ENCODE measurements at places on chromosomes 6 and 20. TPM values are rescaled to one million over a fixed set of nuclear protein-coding genes. Genes with fewer than 3 reads are reported as not detected.

- no peak for DNase-seq
Observed at GRCh38 chr6:170075659-170076223, 215.1 kb downstream of the DLL1 start.

- no peak for DNase-seq
Observed at GRCh38 chr6:111573892-111574797, 31.5 kb downstream of the TRAF3IP2 start.

RPRD1B gene
- 42.7 TPM for total RNA-seq

DNA sequence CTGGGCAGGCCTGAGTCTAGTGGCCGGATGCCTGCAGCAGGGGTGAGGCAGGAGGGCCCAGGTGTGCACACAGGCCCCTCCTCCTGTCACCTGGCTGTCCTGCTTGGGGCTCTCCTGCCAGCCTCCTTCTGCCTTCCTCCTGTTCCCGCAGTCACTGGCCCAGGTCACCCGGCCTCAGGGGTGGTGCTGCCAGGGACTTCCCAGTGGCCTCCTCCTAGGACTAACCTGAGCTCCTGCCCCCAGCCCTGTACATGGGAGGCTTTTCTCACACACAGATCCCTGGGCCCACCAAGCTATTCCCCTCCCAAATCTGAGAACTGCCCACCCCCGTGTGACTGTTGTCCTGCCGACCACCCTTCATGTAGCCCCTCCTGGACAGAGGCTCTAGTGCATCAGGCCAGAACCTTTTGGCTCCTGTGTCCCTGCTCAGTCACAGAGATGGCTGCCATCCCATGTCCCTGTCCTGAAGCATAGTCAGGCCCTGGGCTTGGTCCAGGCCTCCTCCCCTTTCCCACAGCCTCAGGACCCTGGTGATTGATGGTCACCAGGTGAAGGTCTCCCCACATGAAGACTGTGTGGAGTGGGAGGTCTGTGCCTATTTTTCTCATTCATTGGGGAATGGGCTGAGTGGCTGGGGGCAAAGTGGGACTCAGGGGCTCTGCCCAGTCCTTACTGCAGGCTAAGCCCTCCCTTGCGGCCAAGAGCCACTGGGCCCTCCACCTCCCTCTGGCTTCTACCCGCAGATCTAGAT is 1.1 kb upstream of the ULBP1 start:
- no peak for DNase-seq

DNA sequence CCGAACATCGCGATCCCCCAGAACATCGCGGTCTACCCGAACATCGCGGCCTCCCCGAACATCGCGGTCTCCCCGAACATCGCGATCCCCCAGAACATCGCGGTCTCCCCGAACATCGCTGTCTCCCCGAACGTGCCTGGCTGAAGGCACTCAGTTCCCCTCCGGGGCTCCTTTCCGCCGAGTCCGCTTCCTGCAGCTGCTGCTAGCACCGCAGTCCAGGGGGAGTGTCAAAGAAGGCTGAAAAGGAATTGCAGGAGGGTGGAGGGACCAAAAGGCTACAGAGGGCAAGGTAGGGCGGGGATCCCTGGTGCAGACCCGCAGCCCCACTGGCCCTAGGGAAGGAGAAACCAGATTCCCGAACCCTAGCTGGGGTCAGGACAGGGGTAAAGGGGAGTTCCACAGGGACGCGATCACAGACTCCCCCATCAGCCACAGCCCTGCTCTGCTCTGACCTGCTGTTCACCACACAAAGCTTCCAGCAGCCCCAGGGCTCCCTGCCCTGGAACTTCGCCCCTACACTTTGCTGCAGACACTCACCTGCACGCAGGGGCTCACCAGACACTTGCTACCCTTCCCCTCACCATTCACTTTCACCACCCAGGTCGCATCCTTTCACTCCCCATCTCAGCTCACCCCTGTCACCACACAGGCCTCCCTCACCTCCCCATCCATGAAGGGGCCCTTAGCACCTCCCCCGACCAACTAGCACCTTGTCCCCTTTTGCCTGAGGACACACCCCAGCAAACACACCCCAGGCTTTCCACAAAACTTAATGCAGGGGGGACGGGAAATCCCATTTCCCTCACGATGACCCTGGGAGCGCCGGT is 1.7 kb downstream of the ULBP1 start:
- peak; percentile 32 for DNase-seq

- peak; percentile 55 for DNase-seq
Observed at GRCh38 chr20:4130404-4131189, 115.2 kb upstream of the RNF24 start.

DNA sequence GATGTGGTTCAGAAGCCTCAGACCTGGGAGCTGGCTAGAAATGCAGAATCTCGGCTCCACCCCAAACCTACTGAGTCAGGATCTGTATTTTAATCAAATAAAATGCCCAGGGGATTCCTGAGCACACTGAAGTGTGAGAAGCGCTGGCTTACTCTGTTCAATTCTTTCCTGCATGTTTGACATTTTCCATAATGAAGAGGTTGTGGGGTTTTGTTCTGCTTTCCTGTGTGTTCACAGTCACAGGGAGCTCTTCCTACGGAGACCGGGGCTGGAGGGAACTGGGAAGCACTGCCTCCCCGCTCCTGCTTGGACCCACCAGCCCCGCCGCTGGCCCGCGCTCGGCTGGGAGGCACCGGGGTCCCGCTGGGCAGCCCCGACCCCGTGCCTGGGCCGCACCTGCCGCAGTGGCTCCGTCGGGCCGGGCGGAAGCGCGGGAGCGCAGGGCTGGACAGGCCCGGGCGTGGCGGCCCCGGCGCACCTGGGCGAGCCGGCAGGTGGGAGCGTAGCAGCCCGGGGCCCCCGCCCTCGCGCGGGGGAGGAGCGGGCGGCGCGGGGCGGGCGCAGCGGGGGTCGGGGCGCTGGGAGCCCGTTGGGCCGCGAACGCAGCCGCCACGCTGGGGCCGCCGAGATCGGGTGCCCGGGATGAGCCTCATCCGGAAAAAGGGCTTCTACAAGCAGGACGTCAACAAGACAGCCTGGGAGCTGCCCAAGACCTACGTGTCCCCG is at the start of gene MAPK13:
Gene MAPK13 (plus strand): TSS at position 573 of the 726 bp plus-strand sequence. CDS start 70 bp downstream, at position 643.
- DNase-seq: peak; percentile 56

GRCh38 chr20:8045946-8046345 is 26.4 kb upstream of the TMX4 start:
- no peak for DNase-seq

- DNase-seq: no peak
Observed at GRCh38 chr20:38164624-38165088, 414 bp downstream of the TGM2 start.
